Pons (tissue), 1 donor: ENCODE measurements at places on chromosomes 2 and 18.

GRCh38 chr18:50473881-50474280, 86.0 kb upstream of the MAPK4 start:
- DNase-seq, result no peak

DNA sequence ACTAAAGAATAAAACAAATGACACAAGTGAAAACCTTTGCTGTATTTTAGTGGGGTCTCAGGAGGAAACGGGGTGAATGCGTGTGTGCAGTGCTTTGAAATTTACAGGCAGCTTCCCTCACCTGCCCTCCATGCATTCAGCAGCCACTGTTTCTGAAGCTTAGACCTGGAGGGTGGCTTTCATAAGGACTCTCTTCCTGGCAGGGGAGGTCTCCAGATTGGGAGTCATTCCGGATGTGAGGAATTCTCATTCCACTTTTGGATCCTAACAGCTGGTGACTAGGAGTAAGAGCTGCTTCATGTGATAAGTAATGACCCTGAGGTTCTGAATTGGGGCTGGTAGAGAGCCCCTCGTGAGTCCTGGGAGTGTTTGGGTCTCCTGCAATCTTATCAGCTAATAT, 192.5 kb downstream of the SH3BP4 start:
- no peak for DNase-seq

DNA sequence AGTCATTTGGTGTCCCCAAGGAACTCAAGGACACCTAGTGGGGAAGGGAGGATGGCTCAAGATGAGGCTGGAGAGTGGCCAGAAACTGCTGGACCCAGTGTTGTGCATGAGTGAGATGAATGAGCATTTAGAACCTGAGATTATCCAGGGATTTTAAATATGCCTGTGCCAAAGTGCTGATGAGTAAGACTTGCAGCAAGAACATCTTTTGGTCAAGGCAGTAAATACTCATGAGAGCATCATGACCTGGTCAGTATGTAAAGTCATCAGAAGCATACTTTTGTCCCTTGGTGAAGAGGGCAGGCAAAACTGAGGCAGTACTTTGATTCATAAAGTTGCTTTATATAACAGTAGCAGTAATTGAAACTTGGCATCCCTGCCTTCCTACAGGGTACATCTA, 3.1 kb upstream of the SPP2 start:
- no peak for DNase-seq

DNA sequence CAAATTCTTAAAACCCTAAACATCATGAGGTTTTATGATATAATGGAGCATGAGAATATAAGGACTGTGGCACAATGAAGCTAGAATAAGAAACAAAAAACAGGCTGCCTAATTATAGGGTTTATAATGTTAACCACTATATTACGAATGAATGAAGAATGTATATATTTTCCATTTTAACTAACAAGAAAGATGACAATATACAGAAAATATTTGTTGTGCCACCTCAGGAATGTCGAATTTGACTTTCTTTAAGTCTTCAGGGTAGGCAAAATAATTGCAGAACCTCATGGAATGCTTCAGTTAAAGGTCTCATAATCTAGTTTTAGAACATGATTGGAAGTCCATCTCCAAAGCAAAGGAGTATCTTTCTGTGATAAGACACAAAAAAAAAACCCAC, 282.9 kb upstream of the SLC8A1 start:
- no peak for DNase-seq

DNA sequence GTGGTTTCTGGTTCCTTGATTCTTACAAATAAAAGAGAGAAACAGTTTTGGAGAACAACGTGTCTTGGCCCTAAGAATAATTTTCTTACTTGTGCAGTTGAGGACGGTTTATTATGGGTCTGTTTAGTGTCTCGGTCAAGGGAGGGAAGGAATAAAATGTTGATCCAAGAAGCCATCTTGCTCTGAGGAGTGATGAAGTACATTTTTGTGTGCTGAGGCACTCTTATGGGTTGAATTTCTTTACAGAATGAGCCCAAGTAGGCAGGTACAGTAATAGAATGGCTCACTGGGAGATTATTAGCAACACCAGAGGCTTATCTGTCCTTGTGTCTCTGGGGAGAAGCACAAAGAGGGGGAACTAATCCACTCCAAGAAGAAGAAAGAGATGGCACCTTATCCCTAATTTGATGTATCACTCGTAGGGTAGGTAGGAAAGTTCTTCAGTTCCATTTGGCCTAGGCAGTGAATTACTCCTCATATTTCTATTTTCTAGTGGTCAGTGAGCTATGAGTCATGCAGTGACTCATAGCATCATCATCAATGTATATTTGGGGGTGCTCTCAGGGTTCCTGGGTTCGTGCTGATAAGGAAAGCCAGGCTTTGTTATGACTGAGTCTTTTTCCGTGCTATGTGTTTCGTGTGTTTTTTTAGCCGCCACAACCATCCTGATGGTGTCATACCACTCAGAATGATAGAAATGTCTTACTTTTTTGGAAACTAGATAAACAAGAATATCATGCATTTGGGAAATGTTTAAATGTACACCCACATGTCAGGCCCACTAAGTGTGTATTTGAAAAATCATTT, 250.1 kb upstream of the CTAGE1 start:
- no peak for DNase-seq

GRCh38 chr2:143909577-143910353, 610.2 kb downstream of the ZEB2 start:
- DNase-seq, result no peak

- no peak for DNase-seq
These were observed 101.2 kb downstream of the ZNF519 start for GRCh38 chr18:14031053-14031452.

GRCh38 chr2:204632410-204632809, 87.1 kb downstream of the PARD3B start:
- DNase-seq, result no peak

GRCh38 chr2:127275789-127276188, 18.2 kb downstream of the ERCC3 start:
- DNase-seq, result no peak

- DNase-seq, result peak; percentile 81
These were observed 95.9 kb downstream of the MAP4K4 start for GRCh38 chr2:101793277-101793969.

- DNase-seq, result no peak
These were observed 667.0 kb downstream of the TSN start for GRCh38 chr2:122422384-122422991.

- DNase-seq, result no peak
These were observed 14.7 kb upstream of the SLC4A3 start for GRCh38 chr2:219612577-219613286.

DNA sequence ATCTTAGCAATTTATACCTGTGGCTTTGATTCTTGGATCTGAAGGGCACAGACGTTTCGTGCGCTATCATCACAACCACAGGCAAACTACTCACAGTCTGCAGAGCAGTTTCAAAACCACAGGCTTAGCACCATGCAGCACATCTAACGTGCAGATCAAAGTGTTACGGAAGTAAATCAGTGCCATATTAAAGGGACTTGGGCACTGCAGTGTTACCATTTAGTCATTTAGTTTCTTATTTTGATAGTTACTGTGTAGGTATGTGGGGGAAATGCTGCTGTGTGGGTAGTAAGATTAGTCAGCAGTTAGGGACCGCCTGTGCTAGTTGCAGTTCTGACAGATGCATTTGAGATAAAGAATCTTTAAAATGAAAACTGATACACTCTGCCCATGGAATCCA, 384.0 kb downstream of the NBAS start:
- DNase-seq, result no peak

DNA sequence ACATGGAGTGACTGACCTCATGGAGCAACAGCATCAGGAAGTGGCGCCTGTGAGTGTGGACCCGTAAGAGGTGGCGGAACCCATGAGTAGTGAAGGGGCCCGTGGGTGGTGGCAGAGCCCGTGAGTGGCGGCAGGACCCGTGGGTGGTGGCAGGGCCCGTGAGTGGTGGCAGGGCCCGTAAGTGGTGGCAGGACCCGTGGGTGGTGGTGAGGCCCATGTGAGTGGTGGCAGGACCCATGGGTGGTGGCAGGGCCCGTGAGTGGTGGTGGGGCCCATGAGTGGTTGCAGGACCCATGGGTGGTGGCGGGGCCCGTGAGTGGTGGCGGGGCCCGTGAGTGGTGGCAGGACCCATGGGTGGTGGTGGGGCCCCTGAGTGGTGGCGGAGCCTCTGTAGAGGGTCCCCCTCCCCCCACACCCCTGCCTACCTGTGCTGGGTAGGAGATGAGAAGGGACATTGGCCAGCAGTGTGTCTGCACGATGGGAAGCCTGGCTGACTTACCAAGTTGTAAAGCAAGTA, 407.7 kb upstream of the SALL3 start:
- no peak for DNase-seq
